NCI-H526 treated with DMSO at 0.1 percent for 48 hours (cell line): ENCODE measurements at places on chromosomes 3 and 15.

- DNase-seq: no peak
Observed at GRCh38 chr3:139696314-139696604, 18.5 kb upstream of the NMNAT3 start.

DNA sequence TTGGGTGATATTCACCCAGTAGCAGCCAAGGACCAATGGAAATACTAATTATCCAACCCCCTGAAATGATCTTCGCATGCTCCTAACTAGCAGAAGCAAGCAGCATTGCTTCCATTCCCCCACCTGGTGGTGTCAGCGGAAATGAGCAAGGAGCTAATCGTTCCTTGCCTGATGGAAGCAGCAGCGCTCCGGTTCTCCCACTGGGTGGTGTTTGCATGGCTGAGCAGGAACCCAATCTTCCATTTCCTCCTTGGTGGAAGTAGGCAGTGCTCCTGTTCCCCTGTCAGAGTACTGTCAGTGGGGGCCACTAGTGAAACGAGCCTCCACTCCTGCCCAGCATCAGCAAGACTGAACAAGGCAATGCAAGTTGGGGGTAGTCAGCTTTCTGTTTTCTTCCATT, 311.5 kb downstream of the CACNA2D3 start:
- DNase-seq: peak; percentile 24

GRCh38 chr3:89000886-89001285, 106.5 kb upstream of the EPHA3 start:
- DNase-seq: no peak

GRCh38 chr3:187979564-187979963, 174.4 kb upstream of the LPP start:
- no peak for DNase-seq

- no peak for DNase-seq
Observed at GRCh38 chr3:84959470-84960271, 882 bp downstream of the CADM2 start.

DNA sequence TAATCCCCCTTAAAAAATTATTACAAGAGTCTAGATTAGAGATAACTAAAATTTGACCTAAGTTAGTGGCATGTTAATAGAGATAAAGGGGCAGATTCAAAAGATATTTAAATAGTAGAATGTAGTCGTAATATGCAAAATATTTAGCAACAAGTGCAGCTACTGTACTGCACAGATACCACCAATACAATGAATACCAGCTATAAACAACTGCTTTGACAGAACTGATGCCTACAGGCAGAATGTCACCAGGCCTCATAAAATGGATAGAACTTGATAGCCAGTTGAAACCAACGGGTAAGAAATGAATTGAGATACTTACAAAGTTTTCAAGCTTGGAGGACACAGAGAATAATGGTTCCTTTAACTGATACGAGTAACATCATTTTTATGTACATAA, 249.3 kb upstream of the VEPH1 start:
- DNase-seq: peak; percentile 32

DNA sequence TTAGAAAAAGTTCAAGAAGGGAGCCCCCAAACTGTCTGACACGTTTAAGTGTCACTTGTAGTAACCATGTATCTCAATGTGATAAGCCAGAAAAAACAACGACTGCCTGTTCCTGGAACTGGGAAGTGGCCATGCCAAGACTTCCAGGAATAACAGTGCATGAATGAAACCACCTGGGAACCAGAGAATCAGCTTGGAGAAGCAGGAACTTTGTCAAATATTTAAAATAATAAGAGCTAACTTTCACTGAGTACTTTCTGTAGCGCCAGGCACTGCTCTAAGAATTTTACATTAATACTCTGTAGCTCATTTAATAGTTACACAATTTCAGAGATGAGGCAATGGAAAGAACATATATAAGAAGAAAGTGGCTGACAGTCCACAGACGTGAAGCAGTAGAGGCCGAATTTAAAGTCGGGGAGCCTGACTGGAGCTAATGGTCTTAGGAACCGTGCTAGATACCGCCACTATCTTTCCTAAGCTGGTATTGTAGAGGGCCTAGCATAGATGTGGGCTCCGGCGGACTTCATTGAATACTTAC, 876 bp downstream of the PLSCR1 start:
- DNase-seq: peak; percentile 63

DNA sequence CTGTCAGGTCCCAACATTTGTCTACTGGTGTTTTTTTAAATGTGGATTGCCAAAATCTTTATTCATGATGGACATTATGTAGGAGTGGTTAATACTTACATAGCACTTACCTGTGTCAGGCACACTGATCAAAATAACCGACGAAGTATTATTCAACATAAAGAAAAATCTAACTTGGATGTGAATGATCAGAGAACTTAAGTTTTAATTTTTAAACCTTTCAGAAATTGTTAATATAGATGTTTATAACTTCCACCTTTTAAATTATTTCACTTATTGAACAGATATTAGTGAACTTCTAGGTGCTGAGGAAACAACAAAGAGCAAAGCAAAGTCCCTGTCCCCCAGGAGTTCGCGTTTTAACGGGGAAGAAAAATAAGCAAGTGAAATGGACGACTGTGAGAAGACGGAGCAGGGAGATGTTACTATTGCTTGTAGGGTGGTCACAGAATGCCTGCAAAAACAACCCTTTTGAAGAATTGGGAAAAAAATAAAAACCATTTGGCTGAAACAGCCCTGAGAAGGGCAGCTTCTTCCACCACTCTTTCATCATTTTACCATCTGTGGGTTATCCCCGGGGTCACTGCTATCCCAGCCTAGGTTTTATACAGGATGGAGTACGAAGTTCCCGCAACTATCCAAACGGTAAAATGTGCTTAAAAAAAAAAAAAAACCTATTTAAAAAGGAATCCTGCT, 915 bp upstream of the APH1B start:
- DNase-seq: no peak

DNA sequence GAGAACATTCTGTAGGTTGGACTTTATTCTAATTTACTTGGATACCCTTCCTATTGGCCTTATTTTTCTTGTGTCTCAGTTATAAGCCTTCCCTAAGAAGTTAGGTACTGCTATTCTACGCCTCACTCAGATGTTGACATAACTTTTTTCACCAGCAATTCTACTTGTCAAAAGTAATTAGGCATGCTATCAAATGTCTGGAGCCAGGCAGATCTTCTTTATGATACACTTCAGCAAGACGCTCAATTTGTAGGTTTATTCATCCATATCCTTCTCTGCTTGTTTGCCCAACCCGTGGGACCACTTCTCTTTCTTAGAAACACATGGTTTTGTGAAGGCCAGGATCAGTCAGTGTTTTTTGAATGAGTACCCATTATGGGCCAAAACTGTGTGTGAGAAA, 36.2 kb upstream of the COL8A1 start:
- DNase-seq: no peak

DNA sequence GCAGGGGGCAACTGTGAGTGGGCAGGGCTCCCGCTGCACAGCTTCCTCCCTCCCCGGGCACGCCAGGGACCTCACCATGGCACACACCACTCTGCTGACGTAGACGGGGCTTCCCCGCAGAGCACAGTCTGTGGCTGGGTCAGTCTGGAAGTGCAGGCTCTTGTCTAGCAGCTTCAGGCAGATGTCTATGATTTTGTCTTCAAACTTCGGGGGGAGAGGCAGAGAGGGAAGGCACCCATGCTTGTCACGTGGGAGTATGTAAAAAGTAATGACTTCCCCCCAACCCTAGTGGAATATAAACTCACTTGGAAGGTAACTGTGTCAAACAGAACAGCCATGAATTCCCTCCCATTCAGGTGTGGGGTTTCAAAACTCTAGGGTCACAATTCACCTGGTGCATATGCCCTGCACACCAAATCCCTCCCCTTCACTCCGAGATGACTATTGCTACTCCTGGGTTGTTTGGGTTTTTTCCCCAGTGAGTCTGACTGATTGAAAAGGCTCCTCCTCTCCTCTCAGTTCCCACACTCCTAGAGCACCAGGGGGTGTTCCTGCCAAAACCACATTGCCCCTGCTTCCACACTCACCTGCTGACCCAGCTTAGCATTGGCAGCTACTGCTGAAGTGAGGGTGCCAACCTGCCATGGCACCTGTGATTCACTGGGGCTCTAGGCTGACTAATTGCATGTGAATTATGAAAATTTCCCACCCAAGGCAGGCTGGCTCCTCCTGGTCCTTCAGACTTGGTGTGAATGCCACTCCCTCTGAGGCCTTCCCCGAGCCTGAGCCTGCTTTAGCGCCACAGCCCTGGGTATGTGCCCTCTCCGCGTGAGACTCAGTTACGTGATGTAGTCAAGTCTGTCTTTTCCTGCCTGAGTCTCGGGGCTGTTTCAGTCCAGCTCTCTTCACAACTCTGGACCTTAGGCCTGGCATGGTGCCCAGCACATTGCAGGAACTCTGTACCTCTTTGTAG, 13.0 kb downstream of the TGM5 start:
- DNase-seq: no peak

GRCh38 chr15:82572311-82572710, 32.1 kb upstream of the RPS17 start:
- DNase-seq: no peak

GRCh38 chr15:65743637-65744252, 48.3 kb downstream of the DENND4A start:
- no peak for DNase-seq

- no peak for DNase-seq
Observed at GRCh38 chr3:127097481-127097880, 95.5 kb upstream of the PRR23E start.

- no peak for DNase-seq
Observed at GRCh38 chr3:142853270-142854168, 35.4 kb downstream of the PCOLCE2 start.

GRCh38 chr15:42273900-42274701, 868 bp upstream of the TMEM87A start:
- peak; percentile 30 for DNase-seq

DNA sequence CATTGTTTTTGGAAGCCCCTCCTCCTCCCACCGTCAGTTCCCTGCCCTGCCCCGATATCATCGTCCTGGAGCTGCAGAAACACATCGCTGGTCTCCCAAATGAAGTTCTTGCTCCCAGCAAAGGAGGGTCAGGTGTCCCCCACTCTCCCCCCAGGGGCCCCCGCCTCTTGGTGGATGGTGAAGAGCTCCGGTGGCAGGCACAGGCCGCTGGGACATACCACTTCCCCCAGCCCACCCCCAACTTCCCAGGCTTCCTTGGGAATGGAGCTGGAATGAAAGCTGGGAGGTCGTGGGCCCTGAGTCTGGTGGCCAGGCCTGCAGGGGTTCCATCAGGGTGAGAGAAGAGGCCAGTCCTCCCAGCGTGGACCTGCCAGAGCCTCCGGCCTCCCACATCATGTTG, 137.7 kb downstream of the CHSY1 start:
- DNase-seq: no peak

- DNase-seq: no peak
Observed at GRCh38 chr3:10240799-10241198, 7.5 kb upstream of the TATDN2 start.

- DNase-seq: no peak
Observed at GRCh38 chr3:72903004-72903403, 15.2 kb downstream of the GXYLT2 start.

- DNase-seq: no peak
Observed at GRCh38 chr3:139414608-139415224, 25.3 kb upstream of the COPB2 start.

- no peak for DNase-seq
Observed at GRCh38 chr15:48449734-48450133, 118.5 kb downstream of the DUT start.
